ENCODE measurements at places on chromosomes 2 and 18.

GRCh38 chr2:215428060-215428910 lies 7.6 kb downstream of the FN1 start:
- DNase-seq: no peak

DNA sequence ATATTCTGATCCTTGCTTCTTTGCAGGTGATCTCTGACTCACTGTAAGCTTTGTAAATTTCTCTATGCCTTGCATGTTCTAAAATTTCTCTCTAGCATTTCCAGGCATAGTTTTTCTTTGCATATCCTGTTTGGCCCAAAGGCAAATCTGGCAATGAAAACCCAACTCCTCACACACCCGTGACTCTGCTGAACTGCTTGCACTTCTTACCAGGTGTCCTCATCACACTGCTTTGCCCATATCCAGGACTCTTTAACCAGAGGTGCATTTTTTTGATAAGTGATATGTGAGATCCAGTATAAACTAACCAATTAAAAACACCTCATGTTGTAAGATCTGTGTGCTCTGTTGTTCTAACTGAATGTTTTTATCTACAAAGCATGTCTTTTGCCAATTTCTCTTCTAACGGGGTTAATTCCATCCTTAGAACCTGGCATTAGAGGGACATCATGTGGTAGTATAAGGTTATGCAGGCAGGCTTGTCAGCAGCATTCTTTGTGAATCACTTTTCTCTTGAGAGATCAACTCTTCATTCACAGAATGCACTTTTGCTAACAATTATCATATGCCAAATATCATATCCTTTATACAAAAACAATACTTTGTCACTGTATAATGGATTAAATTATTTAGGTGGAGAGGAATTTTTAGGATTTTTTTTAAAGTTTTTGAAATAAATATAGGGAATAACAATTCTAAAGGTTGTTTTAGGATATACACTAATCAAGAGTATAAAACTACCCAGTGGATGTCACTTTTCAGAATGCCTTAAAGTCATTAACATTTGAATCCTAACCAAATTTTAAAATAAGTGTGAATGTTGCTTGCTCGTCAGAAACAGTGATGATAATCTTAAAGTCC lies 20.8 kb upstream of the TMX3 start:
- DNase-seq: no peak

- no peak for DNase-seq
Observed at GRCh38 chr2:215677481-215677880, 241.6 kb upstream of the FN1 start.

- no peak for DNase-seq
Observed at GRCh38 chr18:1048032-1048431, 143.4 kb downstream of the ADCYAP1 start.

GRCh38 chr18:43563780-43564179 lies 286.5 kb upstream of the SYT4 start:
- no peak for DNase-seq

GRCh38 chr2:189146553-189146952 lies 33.0 kb downstream of the COL5A2 start:
- no peak for DNase-seq

- no peak for DNase-seq
Observed at GRCh38 chr2:54372361-54372760, 83.8 kb upstream of the SPTBN1 start.

DNA sequence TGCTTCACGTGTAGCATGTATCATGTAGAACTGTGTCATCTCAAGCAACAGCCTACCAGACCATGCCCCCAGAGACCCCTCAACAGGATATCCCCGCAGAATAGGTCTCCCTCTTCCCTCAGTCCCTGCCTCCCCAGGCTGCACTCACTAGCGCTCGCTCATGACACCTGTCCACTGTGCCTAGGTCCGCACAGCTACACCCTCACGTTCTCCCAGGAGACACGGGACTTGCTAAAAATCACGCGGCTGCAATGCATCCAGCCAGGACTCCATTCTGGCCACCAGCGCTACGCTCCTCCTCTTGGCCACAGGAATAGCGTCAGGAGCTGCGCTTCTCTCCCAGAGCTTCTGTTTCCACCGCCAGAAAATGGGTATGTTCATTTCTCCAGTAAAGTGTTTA lies 2.5 kb downstream of the PXDN start:
- DNase-seq: no peak

DNA sequence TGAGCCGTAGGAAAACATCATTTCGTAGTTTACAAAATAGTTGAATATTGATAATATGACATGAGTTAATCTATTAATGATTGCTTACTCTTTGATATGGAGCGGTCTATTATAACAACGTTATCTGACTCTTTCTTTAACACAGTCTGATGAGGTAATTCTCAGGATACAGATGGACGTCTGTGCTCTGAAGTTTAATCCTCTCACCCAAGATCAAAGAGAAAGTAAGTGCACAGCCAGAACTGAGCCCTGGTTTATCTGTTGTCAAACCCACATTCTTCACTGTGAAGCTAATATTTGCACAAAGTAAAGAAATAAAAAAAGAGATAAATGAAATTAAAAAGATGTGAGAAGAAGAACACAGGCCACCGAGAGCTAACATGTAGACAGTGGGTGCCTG lies 190.9 kb upstream of the COPS8 start:
- no peak for DNase-seq

DNA sequence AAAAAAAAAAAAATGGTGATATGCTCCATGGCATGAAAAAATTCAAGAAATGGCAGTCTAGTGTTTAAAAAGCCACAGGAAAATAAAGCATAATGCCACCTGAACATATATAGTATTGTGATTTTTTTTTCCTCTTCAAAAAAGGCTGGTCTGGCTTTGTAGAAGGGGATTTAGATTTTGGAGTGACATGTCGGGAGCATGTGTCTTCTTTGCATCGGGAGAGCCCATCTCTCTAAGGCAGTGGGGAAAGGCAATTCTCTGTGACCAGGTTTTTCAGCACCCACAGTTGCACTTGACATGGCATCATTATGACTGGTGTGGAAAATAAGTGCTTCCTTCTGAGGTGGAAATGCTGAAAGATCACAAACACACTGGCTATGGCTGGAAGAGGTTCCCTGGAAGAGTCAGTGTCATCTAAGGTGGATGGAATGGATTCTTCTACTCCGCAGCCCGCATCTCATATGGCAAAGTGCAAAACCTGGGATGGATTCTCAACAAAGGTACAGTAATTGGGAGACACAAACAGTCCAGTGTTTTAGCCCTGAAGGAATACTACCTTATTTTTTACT lies 172.5 kb downstream of the AGAP1 start:
- DNase-seq: no peak

DNA sequence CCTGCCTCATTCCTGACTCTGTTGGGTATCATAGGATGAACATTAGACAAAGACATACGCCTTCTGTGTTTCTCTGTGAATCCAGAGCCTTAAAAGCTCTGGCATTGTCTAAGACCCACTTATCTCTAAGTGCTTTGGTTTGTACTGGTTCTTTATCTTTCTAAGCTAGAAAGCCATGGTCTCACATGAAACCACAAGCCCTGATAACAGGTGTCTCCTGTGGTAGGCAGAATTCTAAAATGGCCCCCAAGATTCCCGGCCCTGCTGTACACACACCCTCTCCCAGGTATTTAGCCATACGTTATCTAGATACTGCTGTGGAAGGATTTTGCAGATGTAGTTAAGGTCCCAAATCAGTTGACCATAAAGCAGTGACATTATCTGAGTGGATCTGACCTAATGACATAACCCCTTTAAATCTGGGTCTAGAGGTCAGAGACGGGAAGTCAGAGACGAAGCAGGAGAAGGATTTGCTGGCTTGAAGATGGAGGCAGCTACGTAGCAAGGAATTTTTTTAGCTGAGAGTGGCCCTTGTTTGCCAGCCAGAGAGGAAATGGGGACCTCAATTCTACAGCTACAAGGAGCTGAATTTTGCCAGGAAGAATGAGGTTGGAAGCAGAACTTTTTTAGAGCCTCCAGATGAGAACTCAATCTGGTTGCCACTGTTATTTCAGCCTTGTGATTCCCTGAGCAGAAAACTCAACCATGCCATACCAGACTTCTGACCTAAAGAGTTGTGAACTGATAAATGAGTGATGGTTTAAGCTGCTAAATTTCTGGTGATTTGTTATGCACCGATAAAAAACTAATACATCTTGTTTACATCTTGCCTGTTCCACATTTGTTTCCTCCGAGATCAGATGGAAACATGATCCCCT lies 186.7 kb downstream of the CAMKMT start:
- DNase-seq: no peak

DNA sequence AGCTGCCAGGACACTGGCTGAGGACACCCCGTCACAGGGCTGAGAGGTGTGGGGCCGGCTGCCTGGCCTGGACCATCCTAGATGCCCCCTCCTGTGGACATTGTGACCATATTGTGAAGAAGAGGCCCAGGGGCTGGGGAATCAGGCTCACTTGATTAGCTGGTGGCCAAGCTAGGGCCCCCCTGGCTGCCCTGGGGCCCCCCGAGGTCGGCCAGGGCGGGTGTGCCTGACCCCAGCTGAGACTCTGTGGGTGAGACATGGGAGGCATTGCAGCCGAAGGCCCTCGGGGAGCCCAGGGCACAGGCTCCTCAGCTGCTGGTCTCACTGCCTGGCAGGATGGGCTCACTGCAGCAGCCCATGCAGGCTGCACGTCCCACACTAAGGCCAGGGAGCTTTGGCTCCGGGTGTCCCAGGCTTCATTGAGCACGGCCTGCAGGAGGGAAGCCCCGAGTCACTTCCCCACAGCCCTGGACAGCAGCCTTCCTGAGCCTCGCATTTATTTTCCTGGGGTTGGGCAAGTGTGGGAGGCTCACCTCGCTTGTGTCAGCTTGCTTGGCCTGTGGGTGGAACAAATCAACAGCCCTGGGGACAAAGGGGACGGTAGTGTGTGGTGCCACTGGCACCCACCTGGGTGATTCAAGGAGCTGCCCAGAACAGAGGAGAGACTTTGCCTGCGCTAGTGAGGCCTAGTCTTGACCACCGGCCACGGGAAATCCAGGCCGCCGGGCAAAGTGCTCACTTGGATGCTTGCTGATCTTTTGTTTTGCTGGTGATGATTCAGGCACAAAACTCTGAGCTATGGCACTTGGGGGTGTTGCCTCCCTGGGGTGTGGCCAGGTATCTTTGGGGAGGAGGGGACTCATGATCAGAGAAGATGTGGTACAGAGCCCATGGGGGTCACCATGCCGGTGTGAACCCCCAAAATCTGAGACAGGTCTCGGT lies 1.3 kb downstream of the GAL3ST2 start:
- DNase-seq: no peak

GRCh38 chr2:110104025-110104771 lies 11.4 kb downstream of the MALL start:
- no peak for DNase-seq

DNA sequence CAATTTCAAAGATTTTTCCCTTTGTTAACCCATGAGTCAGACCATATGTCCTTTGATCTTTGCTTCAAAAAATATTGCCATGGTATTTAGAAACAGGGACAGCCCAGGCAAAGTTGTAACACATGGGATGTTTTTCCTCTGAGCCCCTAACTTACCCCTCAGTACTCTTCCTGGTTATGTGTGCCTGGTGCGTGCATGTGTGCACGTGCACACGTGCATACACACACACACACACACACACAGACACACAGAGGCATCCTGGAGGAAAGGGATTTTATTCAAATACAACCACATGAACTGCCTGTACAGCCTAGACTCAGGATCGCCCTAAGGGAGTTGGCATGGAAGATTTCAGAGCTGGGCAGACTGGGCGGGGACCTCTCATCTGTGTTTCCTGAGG lies 5.1 kb downstream of the AFF3 start:
- DNase-seq: no peak

- DNase-seq: no peak
Observed at GRCh38 chr18:35127201-35127600, 86.0 kb downstream of the MAPRE2 start.

- no peak for DNase-seq
Observed at GRCh38 chr2:204437408-204437807, 107.9 kb upstream of the PARD3B start.

DNA sequence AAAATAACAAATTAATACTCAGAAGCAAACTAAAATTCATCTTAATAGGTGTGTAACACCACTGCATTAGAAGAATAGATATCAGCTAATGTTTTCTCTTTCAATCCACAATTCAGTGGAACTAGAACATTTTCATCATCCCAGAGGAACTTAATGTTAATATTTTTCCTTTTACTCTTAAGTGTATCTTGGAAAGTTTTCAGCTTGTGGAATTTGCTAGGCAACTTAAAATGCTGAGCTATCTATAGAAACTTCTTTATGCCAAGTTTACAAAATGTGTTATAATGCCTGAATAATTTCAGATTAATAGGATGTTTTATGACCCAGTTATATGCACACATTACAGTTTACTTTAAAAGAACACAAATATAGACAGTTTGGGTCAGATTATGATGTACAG lies 86.6 kb upstream of the FAM237A start:
- no peak for DNase-seq

DNA sequence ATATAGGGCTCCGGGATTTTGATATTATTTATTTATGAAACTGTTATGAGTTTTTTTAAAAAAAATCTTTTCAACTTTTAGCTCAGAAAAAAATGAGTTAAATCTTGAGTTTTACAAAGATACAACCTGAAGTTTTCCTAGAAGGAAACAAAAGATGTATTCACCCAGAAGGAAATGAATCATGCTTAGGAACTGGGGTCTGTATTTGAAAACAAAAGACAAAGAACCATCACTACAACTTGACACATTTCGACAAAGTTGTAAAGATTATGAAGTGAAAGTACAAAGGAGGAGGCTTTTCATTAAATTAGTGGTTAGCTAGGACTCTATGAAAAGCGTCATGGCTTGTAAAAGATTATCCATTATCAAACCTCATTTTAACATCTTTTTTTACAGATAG lies 143.3 kb downstream of the PDE1A start:
- no peak for DNase-seq

- DNase-seq: no peak
Observed at GRCh38 chr18:54147439-54147838, 77.0 kb downstream of the MBD2 start.

DNA sequence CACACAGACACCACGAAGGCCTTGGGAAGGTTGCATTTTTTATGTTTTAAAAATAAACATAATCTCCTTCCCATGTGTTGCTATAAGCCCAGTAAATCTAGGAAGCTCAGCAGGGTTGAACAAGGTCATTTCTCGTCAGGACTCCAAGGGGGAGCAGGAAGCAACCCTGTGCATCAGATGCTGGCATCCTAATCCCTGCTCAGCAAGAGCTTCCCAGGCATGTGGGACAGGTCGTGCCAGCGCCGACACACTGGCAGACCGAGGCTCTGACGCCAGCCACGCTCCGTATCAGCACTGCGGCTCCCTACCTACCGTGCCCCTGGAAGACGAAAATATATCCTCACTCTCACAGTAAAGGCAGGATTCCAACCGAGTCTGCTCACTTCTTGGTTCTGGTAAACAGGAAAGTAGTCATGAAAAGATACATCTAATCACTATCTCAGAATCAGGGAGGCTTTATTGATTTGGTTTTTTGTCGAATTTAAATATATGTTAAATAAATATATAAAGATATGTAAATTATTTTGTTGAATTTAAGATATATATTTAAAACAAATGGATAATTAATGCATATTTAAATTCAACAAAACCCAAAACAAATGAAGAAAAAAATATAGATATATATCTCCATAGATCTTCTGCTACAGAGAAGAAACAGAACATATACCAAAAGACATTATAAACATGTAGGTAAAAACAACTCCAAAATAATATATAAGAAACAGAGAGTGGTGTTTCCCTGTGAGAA lies 61.4 kb downstream of the TXNL1 start:
- no peak for DNase-seq
